Activated CD4-positive, CD25-positive, alpha-beta regulatory T cell (primary cell): ENCODE measurements at places on chromosomes 12 and 14.
A peak's percentile ranks its signal among the peaks of the same experiment; 100 is the strongest.

- DNase-seq, result no peak
Observed at GRCh38 chr14:78834766-78835451, 664.7 kb downstream of the NRXN3 start.

GRCh38 chr12:116492703-116493324, 66.4 kb upstream of the MAP1LC3B2 start:
- no peak for DNase-seq

GRCh38 chr14:103137689-103138300, 14.5 kb downstream of the TNFAIP2 start:
- DNase-seq, result no peak

DNA sequence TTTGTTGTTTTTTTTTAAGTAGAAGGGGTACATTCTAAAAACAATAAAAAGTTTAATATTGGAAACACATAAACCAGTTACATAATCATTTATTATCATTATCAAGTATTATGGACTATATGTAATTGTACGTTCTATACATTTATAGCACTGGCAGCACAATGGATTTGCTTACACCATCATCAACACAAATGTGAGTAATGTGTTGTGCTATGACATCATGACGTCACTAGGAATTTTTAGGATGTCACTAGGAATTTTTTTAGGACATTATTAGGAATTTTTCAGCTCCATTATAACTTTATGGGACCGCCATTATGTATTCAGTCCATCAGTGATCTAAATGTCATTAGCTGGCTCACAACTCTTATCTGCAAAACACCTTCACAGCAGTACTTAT, 126.8 kb upstream of the SYT10 start:
- DNase-seq, result no peak

DNA sequence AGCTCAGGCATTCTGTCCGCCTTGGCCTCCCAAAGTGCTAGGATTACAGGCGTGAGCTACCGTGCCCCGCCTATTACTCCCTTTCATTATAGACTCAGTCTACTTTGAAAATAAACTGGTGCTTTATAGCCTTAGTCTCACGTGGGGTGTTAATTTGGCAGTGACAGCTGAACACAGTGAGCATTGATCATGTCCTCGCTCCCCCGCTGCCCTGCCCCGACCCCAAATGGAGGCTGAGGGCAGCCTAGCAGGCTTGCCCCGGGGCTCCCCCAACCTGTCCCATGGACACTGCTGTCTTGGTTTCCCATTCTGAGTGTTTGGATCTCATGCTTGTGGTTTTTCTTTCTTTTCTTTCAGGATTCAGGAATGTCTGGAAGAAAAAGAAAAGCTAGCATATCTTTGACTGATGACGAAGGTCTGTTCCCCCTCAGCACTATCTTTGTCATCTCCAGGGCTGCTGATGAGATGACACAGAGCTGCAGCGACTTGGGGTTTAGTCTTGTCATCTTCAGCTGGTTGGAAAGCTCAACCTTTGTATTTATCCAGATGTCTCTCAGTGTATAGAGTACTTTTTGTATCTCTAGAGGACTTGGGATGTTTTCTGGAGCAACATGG, 42.2 kb downstream of the EP400 start:
- no peak for DNase-seq

DNA sequence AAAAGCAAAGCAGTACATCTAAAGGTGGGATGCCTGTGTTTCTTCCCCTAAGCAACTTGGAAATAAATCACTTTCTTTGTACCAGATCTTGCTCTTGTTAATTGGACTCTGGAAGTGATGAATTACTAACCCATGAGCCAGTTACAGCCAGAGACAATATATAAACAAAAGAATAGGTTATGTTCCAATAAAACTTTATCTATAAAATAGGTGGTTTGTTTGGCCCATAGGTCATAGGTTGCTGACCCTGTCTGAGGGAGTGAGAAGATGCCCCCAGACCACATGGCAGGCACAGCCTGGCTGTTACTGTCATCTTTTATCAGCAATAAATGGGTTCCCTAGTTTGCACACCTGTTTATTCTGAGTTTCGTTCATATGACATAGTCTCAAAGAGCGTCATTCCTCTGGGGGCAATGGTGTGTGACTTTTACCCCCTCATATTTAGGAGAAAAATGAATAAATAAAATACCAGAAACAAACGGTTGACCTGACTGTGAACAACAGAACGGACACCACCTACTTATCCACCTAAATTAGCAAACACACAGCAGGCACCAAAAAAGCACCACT, 10.7 kb downstream of the LGMN start:
- no peak for DNase-seq

- DNase-seq, result no peak
Observed at GRCh38 chr12:119578112-119578511, 15.5 kb upstream of the TMEM233 start.

GRCh38 chr12:123024819-123025391, 44.4 kb downstream of the ARL6IP4 start:
- no peak for DNase-seq

GRCh38 chr14:58740379-58740935, 102.7 kb downstream of the DACT1 start:
- no peak for DNase-seq

DNA sequence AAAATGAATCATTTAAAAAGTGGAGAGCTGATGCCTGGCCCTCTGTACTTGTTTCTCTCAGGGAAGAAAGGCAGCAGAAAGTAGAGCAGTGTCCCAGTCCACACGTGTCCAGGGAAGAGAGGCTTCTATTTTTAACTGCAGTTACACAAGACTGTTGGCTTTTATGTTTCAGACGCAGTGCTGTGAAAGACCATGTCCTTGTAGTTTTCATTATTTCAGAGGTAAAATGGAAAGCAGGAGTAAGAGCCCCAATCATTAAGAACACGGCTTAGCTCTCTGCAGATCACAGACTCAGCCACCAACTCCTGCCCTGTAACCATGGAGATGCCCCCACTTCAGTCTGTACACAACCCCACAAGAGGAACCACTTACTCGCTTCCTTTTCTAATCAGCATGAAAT, 336.3 kb downstream of the DAD1 start:
- no peak for DNase-seq

DNA sequence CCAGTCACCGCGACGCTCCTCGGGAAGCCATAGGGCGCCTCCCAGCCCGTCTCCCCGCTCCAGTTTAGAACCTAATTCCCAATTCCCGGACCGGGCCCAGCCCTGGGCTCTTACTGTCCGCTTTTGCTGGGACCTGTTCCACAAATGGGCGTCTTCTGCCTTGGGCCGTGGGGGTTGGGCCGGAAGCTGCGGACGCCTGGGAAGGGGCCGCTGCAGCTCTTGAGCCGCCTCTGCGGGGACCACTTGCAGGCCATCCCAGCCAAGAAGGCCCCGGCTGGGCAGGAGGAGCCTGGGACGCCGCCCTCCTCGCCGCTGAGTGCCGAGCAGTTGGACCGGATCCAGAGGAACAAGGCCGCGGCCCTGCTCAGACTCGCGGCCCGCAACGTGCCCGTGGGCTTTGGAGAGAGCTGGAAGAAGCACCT, 797 bp downstream of the UNG start:
- DNase-seq, result peak; percentile 46

DNA sequence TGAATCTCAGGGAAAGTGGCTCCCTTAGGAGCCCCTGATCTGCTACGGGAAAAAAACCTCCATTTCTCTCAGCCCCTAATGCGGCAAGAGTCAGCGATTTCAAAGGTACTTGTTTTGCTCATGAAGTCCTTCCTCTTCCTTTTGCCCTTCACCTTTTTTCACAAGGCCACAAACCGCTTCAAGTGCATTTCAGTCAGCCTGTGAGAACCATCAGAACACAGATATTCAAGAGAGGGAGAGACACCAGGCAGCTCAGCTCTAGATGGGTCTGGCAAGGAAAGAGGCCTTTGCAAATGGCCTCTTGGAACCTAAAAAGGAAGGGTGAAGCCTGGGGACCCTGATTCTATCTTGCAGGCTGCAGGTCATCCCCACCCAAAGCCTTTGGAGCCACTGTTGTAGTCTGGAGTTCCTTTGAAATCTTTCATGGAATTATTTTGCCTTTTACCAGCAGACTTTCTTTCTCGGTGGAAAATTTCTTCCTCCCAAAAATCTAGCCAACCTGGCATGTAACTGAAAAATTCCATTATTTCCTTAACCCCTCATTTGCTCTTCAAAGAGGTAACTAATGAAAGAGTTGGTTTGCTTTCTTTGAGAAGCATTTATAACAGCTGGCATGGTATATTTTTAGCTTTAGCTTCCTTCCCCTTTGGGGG, 145.0 kb downstream of the SAMD4A start:
- DNase-seq, result no peak

GRCh38 chr12:52260361-52261207, 13.9 kb upstream of the KRT86 start:
- DNase-seq, result no peak

DNA sequence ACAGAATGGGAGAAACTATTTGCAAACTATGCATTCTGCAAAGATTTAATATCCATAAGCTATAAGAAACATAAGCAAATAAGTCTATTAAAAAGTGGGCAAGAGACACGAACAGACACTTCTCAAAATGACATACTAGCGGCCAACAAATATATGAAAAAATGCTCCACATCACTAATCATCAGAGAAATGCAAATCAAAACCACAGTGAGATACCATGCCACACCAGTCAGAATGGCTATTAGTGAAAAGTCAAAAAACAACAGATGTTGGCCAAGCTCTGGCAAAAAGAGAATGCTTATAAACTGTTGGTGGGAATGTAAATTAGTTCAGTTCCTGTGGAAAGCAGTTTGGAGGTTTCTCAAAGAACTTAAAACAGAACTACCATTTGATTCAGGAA, 121.3 kb downstream of the KCNMB4 start:
- no peak for DNase-seq

GRCh38 chr12:4277857-4278256, 4.3 kb downstream of the CCND2 start:
- no peak for DNase-seq

GRCh38 chr14:68824517-68825347, 31.9 kb upstream of the ZFP36L1 start:
- no peak for DNase-seq

DNA sequence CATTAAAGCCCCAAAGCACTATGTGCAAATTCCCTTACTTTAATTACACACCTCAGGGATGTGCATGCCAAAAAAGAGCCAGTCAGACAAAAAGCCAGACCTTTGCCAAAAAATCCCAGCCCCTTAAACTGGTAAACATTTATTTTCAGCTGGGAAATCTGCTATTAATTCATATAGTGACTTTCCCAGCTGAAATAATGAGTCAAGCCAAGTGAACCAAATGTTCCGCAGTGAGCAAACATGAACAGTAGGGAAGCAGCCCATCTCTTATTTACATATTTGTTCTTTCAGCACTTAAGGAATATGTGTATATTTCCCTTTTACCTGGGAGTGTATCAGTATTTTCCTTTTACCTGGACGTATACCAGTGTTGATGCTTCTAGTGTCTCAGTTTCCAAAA, 44.0 kb upstream of the OTX2 start:
- no peak for DNase-seq

- DNase-seq, result no peak
Observed at GRCh38 chr12:64893961-64894360, 69.5 kb downstream of the TBC1D30 start.

- DNase-seq, result peak; percentile 49
Observed at GRCh38 chr14:73825551-73826188, 26.0 kb upstream of the PTGR2 start.

- DNase-seq, result no peak
Observed at GRCh38 chr14:74492776-74493342, at the start of gene NPC2. TSS of gene NPC2 (minus strand) at chr14:74493305. CDS start at chr14:74493274, 31 bp downstream.

- no peak for DNase-seq
Observed at GRCh38 chr12:2634471-2634870, 160.3 kb upstream of the FKBP4 start.

GRCh38 chr14:61281186-61281947, at the start of gene TMEM30B:
TSS of gene TMEM30B (minus strand) at chr14:61281338. CDS start at chr14:61281147, 191 bp downstream.
- peak; percentile 13 for DNase-seq

- DNase-seq, result no peak
Observed at GRCh38 chr12:79223761-79224160, 359.2 kb downstream of the SYT1 start.

DNA sequence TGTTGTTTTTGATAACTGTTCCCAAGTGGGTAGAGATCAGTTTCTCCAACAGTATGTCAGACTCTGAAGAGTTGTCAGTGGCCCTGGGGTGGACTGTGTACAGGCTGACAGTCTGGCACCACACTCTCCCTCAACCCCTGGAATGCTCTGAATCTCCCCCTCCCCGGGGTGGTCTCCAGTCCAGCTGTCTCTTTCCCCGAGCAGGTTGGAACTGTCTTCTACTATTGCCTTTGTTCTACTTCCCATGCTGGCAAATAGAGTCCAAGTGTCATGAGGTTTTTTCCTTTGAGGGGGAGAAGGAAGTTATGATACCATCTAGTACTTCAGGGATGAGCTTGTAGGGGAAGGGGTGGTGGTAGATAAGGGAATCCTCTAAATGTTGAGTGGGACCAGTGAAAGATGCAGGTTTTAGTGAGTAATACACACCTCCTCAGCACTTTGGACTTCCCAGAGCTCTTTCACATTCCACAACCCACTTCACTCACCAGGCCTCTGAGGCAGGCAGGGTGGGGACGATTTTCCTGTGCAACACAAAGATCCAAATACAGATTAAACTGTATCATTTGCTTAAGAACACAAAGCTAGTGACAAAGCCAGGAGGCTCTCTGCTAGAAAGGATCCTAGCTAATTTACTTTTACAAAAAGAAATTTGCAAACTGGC, 170.7 kb upstream of the GZMB start:
- no peak for DNase-seq

- no peak for DNase-seq
Observed at GRCh38 chr14:98962118-98962517, 309.9 kb downstream of the BCL11B start.

DNA sequence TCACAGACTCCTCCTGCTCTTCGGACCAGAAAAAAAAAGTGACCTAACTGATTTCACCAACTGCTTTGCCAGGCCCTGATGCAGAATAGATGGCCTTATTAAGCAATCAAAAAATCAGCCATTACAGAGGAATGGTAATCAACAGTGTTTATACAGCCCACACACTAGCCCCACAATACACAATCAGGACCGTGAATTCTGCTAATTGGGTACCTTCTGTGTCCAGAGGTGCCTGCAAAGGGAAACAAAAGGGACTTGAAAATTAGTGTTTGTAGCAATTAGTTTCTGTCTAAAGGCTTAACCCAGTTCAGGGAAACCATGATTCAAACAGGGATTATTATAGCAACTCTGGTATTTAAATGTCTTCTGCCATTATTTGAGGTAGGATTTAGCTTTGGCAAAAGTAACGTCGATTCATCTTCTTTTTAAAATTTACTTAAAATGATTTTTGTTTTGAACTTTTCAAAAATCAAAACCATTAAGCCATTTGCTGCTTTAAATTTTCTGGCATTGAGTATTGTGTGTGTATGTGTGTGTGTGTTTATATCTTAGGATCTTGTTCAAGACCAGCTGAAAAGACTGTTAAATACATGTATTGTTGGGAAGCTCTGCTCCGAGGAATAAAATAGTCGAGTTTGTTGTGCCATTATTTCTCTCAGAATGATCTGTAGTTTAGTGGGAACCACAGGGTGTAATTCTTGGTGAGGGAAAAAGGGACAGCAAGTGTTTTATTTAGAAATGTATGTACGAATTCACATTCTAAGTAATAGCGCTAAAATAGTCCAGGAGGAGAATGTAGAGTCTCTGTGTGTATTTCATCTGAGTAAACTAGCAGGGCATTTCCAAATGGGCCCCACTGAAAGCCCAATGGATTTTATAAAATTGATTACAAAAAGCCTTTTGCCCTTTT, 156.1 kb downstream of the PTCSC3 start:
- no peak for DNase-seq

GRCh38 chr14:36105401-36105800, 71.1 kb downstream of the PTCSC3 start:
- DNase-seq, result no peak

- DNase-seq, result no peak
Observed at GRCh38 chr14:31932675-31933074, 144.4 kb upstream of the ARHGAP5 start.
